ENCODE measurements at places on chromosomes 1 and 21.
A peak's percentile ranks its signal among the peaks of the same experiment; 100 is the strongest.

DNA sequence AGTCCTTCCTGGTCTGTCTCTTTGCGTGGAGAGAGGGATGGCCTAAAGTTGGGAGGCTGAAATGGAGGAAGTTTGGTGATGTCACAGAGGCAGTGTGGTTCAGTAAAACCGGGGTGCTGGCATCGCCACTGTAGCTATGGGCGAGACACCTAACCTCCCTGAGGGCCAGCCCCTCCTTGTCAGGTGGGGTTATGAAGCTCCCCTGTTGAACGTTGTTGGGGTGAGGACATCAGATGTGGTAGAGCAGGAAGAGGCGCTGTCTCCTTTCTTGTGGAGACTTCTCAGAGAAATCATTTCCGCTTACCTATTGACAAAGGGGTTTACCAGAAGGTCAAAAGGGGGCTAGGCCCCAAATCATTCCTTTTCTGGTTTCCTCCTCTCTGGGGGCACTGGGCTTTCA, 294.7 kb downstream of the SIPA1L2 start:
- DNase-seq, result no peak

GRCh38 chr1:19083081-19083480, 126.6 kb upstream of the IFFO2 start:
- DNase-seq, result no peak

- peak; percentile 69 for DNase-seq
Measured at GRCh38 chr1:6007318-6008083, 15.3 kb upstream of the NPHP4 start.

DNA sequence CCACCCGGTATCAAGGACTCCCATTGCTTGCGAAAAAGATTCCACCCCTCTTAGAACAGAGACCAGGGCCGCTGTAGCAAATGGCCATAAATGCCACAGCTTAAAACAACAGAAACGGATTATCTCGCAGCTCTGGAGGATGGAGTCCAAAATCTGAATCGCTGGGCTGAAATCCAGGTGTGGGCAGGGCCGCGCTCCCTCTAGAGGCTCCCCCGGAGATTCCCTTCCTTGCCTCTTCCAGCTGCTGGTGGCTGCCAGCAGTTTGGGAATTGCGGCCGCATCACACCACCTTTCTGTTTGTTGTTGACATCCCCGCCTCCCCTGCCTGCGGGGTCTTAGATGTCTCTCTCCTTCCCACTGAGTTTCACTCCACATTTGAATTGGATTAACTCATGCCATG, 15.6 kb downstream of the PDE9A start:
- DNase-seq, result peak; percentile 4

- no peak for DNase-seq
Measured at GRCh38 chr1:244207935-244208244, 156.8 kb downstream of the ZBTB18 start.

- no peak for DNase-seq
Measured at GRCh38 chr1:53163291-53163768, 20.9 kb upstream of the SLC1A7 start.

GRCh38 chr1:69589799-69590198, 22.1 kb downstream of the LRRC7 start:
- DNase-seq, result no peak

- no peak for DNase-seq
Measured at GRCh38 chr1:8144323-8144722, 118.2 kb upstream of the ERRFI1 start.

- no peak for DNase-seq
Measured at GRCh38 chr1:84573481-84573966, 716 bp downstream of the CTBS start.

- DNase-seq, result no peak
Measured at GRCh38 chr1:205150651-205151428, 29.1 kb upstream of the RBBP5 start.

DNA sequence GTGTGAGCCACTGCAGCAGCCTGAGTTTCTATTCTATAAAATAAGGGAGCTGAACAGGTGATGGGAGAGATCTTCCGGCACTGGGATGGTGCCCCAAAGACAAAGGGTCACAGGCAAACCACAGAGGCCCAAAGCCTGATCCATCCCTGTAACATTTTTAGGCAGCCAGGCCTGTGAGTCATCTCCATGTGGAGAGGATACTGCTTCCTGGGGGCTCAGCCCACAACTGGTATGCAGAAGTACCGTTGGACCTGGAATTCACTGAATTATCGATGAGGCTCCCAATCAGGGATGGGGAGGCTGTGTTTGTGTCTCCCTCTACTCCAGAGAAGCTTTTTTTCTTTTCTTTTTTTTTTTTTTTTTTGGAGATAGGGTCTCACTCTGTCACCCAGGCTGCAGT, 48.8 kb upstream of the WASF2 start:
- DNase-seq, result peak; percentile 85

- DNase-seq, result no peak
Measured at GRCh38 chr21:42622284-42622683, 31.1 kb upstream of the PDE9A start.

DNA sequence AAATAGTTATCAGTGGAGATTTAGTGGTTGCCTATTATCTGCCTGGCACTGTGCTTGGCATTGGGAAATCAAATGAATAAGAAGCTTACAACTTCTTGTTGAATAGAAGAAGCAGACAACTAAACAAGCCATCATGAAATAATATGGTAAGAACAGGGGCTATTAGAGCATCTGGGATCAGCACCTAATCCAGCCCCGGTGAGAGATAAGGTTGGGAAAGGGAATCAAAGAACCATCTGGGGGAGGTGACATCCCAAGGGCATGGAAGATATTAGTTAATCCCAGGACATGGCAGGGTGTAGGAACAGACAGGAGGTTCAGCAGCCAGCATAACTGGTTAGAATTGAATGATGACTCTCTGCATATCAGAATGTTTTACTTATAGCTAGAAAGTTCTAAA, 36.3 kb upstream of the SUCO start:
- DNase-seq, result no peak

DNA sequence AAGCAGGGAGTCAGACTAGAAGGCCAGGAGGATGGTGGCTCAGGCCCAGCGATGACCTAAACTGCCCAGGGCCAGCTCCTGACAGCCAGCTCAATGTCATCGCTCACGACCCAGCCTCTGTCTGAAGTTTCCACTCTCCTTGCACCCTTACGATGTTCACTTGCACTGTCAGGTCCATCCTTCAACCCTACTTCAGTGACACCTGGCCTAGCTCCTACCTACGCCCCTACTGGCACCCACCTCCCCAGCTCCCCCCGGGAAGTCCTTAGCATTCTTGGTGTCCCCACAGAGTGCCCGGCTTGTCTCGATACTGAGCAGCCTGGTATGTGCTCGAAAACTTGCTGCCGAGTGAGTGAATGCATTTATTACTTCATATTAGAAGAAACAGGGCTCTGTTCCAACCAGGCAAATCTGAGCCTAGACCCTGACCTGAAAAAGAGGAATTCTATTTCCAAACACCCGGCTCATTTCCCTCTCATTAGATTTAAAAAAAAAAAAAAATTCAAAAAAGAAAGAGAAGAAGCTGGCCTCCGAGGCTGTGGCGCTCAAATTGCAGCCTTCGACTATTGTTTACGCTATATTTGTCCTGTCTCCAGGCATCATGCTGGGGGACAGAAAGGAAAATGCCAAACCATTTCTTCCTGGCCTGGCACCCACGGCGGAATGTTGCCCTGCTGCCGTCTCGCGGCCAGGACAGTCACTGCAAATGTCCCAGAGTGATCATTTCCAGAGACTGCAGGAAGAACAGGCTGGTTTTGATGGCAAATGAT, 29.8 kb upstream of the LRRC38 start:
- DNase-seq, result no peak

DNA sequence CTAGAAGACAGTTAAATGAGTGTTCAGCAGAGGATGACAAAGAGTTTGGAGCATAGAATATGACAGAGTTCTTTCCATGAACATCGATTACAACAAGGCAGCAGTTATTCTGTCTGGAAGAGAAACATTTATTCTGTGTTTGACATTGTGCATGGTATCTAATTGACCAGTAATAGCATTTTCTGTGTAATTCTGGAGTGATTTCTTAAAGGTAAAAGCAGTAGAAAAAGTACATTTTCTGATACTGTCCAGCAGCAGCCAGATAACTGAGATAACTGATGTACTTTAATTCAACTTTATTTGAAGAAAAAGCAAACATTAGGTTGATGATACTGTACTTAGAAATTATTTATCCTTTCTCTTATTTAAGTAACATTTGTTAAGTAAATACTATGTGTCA, 497.1 kb downstream of the AGBL4 start:
- DNase-seq, result no peak

- peak; percentile 48 for DNase-seq
Measured at GRCh38 chr21:31220575-31220974, 123.5 kb downstream of the TIAM1 start.

DNA sequence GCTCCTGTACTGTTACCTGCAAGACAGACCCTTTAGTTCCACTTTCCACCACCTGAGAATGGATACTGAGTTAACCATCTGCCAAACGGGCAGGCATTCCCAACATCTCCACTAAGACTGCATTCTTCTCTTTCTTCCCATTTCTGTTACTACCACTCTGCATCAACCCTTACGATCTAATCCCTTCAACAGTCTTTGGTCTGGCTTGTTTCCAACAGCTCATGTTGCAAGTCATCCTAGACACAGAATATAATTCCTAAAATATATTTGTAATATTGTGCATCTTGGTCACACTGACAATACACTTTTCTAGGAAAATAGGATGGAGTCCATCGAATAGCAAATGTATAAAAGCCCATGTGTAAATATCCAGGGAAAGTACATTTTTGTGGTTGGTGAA, 166.7 kb downstream of the SIPA1L2 start:
- DNase-seq, result peak; percentile 63

DNA sequence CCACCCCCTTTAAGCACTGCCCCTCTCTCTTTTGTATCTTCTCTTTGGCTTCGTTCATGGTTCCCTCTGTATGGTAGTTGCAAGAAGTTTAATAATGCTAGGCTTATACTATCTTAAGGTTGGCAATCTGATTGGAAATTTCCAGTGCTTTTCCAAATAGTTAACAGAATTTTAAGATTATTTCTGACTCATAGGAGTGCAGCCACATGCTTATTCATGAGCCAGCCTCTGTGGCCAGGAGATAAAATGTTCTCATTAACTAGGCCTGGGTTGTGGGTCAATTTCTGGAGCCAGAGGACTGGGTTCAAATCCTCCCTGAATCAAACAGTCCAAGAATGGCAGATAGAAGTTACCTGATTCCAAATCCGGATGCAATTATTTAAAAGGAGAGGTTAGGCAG, 103.1 kb downstream of the ATP6V1G3 start:
- peak; percentile 35 for DNase-seq

- no peak for DNase-seq
Measured at GRCh38 chr1:9861360-9861759, 37.6 kb upstream of the CLSTN1 start.
